ENCODE measurements at places on chromosomes 1 and 21.

DNA sequence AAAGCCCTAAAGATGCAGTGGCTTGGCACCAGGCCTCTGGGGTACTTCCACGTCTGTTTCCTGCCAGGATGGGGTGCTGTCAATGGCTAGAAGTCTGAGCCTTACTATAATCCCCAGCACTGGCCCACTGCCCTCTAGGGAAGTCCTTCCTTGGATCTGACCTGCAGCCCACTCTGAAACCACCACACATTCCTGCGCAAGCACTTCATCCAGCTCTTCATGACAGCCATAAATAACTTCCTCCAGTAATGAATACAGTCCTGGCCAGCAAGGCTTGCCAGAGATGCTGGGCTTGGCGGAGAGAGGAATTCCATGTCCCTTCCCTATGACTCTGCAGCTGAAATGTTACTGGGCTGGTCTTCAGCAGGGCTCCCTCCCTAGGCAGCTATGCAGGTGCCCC is 32.6 kb downstream of the ALPL start:
- DNase-seq, result no peak

DNA sequence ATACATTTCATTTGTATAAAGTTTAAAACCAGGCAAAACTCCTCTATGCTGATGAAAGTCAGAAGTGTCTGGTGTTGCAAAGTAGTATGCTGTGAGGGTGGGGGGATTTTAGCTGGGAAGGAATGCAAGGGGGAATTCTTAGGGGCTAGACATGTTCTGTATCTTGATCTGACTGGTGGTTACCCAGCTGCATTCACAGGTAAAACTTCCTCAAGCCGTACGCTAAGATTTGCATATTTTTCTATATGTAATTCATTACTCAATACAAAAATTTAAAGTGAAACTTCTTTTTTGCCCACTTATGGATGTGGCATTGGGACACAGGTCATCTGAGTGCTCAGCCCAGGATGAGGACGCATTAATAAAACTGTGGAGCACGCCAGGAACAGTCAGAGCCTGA is 323.3 kb downstream of the PAPPA2 start:
- DNase-seq, result no peak

- DNase-seq, result no peak
Observed at GRCh38 chr1:26839339-26839722, 12.8 kb downstream of the ZDHHC18 start.

- DNase-seq, result no peak
Observed at GRCh38 chr1:100152271-100152670, 19.3 kb downstream of the TRMT13 start.

- peak; percentile 89 for DNase-seq
Observed at GRCh38 chr1:34924759-34925555, 4.5 kb downstream of the DLGAP3 start.

- no peak for DNase-seq
Observed at GRCh38 chr1:237786066-237786719, 104.5 kb downstream of the ZP4 start.

GRCh38 chr1:232134365-232134764 is 495.6 kb downstream of the SIPA1L2 start:
- DNase-seq, result no peak

Measured in HAP-1 (cell line).